Activated naive CD4-positive, alpha-beta T cell (primary cell): ENCODE measurements at places on chromosomes 6 and 20.

DNA sequence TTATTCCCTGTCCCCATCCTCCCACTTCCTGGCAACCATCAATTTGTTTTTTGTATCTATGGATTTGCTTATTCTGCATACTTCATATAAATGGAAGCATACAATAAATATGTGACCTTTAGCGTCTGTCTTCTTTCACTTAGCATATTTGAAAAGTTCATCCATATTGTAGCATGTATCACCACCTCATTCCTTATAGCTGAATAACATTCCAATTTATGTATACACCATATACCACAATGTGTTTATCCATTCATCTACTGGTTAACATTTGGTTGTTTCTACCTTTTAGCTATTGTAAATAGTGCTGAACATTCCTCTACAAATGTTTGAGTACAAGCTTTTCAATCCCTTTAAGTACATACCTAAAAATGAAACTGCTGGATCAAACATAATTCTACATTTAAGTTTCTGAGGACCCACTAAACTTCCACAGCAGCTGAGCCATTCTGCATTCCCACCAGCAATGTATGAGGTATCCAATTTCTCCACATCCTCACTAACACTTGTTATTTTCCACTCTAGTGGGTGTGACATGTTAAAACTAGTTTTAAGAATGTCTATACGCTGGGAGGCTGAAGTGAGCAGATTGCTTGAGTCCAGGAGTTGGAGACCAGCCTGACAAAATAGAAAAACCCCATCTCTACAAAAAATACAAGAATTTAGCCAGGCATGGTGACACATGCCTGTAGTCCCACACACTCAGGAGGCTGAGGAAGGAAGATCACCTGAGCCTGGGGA lies 32.9 kb downstream of the NUDT3 start:
- no peak for DNase-seq

GRCh38 chr20:3165473-3166337 lies 6.0 kb upstream of the FASTKD5 start:
- no peak for DNase-seq

DNA sequence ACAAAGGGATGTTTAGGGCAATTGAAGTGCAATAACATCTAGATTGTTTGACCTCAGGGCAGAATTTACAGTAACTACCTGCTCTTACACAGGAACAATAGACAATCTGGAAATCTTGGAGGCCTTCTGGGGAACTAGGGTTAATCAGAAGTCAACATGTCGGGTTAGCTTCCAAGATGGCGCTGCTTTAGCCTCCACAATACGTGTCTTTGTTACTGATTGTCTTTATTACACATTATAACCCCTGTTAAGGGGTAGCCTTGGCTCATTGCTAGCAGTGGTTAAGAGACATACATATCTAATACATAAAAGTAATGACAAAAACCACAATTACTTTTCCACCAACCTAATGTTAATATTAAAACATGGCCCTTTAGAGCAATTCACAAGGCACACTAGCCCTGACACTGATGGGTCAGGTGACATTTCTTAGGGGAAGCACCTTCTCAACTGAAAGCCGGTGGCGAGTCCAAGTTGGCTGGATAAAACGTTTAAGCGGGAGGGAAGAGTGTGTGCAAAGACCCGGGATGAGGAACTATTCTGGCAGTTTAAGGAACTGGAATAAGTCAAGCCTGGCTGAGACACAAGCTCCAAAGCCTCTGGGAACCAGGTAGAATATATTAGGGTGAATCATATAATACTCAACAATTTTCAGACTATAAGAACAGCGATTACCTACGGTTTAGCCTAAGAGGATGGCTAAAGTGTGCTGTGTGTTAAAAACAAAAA lies 236.9 kb downstream of the BCAS1 start:
- DNase-seq = no peak

DNA sequence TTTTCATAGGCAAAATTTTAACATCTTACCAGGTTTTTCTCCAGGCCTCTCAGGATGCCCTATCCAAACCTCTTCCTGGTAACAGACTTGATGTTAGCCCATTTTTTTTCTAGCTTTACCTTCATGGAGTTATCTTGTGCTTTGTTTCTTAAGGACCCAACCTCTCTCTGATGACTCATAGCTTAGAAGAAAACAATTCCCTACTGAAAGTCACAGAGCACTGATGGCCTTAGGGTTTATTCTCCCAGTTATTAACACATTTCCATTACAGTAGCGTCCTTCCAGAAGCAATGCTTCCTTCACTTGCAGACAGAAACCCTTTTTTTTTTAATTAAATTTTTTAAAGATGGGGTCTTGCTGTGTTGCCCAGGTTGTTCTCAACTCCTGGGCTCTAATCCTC lies 79.4 kb downstream of the IYD start:
- DNase-seq = no peak

GRCh38 chr6:113488812-113489685 lies 368.1 kb upstream of the MARCKS start:
- DNase-seq = no peak

GRCh38 chr20:8227293-8227692 lies 95.2 kb downstream of the PLCB1 start:
- no peak for DNase-seq

DNA sequence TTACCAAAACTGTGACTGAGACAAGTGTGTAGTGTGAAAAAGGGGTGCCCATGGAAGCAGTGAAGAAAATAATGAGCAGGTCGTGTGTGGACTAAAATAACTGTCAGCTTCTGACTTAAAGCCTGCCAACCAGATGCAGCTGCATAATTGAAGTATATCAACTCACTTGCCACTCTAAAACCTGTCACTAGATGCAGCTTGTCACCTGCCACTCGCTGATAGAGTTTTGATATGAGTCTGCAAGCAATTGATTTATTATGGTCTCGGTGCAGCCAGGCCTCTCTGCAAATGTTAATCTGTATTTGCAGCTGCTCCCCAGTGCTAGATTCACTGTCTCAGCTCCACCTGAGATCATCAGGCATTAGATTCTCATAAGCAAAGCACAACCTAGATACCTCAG lies 1090.0 kb upstream of the EYS start:
- DNase-seq = no peak

GRCh38 chr20:35661053-35661452 lies 3.6 kb downstream of the CPNE1 start:
- DNase-seq = no peak

DNA sequence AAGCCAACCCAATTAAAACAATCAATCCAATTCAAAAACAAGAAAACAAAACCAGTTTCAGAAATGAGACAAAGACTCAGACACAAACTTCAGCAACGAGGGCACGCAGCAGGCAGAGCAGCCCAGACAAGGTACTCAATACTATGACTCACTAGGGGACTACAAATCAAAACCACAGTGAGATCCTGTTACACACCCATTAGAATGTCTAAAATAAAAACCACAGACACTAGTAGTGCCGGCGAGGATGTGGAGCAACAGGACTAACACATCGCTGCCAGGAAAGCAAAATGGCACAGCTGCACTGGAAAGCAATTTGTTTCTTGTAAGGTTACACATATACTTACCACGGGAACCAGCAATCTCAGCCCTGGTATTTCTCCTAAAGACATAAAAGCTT lies 28.4 kb upstream of the MAS1L start:
- DNase-seq = no peak

- DNase-seq = no peak
Measured at GRCh38 chr6:139977887-139978332, 603.5 kb upstream of the CITED2 start.

DNA sequence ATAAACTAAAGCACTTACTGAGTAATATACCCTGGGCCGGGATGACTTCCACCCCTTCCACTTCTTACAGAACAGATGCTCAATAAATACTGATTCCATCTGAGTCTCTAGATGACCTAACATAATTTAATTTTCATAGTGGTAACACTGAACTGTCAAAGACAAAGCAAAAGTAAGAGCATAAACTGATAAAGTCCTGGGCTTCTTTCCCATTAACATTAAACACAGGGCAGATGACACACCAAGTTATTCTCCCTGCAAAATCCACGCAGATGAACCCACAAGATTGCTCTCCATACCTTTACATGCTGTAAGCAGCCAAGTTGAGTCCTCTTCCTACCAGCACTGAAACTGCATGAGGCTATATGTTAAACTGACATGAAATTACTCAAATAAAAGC lies 27.1 kb downstream of the AGPAT4 start:
- no peak for DNase-seq

- no peak for DNase-seq
Measured at GRCh38 chr6:168125429-168126001, 46.5 kb upstream of the FRMD1 start.

GRCh38 chr6:41522780-41523548 lies 23.2 kb upstream of the FOXP4 start:
- DNase-seq = no peak

GRCh38 chr6:54083287-54083686 lies 28.0 kb upstream of the MLIP start:
- DNase-seq = no peak

- no peak for DNase-seq
Measured at GRCh38 chr6:135707426-135707825, 144.1 kb upstream of the PDE7B start.

DNA sequence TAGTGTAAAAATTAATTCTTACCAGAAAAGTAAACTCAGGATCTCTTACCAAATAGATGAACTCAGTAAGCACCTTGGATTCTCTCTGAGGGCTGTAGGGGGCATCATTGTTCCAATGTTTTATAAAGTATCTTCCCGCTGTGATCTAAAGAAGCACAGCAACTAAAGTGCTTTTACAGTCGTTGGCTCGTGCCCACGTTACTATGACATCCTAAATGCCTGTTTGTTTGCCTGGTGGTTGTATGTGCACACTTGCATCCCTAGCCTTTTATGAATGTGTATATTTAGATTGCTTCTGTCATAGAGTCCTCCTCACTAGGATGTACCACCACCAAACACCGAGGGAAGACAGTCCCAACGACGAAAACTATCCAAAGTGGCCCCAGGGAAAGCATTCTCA lies 34.5 kb downstream of the SLX4IP start:
- no peak for DNase-seq

GRCh38 chr6:75344455-75344854 lies 59.9 kb upstream of the TMEM30A start:
- no peak for DNase-seq

- DNase-seq = no peak
Measured at GRCh38 chr6:27059621-27060425, 187.7 kb upstream of the PRSS16 start.

GRCh38 chr6:43311666-43312065 lies 3.0 kb upstream of the CRIP3 start:
- no peak for DNase-seq

DNA sequence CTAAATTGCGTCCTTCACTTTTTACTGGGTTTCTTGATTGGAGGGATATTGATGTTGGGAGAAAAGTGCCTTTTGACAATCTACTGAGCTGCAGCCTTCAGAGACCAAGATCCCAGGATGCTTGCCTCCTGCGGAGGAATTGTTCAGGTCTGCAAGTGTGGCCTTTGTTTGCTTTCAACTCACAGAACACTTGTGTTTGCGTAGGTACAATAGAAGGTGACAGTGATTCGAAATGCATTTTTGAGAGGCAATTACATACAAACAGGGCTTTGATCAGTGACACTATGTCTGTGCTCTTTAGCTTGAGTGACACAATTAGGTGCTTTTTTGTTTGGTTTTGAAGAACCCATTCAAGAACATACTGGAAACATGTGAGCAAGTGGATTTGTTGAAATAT lies 600.6 kb downstream of the QKI start:
- DNase-seq = no peak

DNA sequence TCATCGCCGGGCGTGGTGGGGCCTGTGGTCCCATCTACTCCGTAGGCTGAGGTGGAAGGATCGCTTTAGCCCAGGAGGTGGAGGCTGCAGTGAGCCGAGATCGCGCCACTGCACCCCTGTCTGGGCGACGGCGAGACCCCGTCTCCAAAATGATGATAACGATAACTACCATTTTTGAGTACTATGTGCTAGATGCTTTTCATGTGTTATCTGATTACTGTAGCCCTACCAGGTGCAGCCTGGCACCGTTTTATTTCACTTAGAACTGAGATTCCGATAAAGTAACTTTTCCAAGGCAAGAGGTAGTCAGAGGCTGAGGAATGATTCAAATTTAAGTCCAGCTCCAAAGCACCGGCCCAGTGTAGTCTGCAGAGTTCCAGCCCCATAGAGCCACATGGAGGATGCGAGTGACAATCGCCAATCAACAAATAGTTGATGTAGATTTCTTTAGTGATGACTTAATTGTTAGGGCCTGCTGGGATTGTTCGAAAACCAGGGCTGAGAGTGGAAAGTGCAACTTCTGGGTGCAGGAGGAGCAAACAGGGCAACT lies 727 bp downstream of the ERMARD start:
- no peak for DNase-seq

GRCh38 chr6:150599199-150600009 lies at the start of gene PLEKHG1:
Gene PLEKHG1, plus strand, starts transcription at chr6:150599885. Its CDS starts 133,797 bp downstream, at chr6:150733682.
- no peak for DNase-seq

DNA sequence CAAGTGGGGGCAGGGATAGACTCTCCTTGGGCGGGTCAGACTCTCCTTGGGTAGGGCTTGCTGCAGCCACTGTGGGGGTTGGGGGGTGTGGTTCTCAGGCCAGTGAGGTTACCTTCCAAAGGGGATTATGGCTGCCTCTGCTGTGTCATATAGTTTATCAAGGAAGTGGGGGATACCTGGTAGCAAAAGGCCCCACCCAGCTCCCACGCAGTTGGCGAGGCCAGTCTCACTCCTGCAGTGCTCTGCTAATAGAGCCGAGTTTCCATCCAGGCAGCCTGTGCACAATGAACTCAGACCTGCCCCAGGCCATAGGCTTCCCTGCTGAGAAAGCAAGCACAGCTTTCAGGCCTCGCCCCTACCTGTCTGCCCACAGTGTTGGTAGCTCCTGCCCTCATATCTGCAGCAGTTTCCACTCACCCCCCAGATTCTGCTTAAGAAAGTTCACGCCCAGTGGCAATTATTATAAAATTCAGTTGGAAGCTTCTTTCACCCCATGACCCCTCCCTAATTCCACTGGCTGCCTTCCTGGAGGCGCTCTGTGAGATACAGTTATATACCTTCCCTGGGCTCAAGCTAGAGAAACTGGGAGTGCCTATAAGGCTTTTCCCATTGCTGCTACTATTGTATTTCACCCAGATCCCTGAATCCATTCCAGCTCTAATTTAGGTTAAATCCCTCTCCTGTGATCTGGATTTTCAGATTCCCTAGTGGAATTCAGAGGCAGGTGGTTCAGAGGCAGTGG lies 56.1 kb downstream of the HDDC2 start:
- DNase-seq = no peak

DNA sequence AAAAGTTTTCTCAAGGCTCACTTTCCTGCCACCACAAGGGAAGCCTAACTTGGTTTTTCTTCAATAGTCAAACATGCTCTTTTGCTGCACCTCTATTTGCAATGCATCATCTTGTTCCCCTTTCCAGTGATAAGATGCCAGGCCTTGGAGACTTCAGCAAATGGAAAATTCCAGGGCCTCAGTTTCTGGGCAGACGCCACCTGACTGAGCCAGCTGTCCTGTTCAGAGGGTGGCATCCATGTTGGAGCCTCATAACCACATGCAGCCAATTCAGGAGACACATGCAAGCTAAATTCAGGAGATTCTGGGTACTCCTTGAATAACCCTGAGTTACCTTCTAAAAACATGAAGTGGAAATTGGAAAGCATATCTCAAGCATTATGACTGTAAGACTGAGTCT lies 285.6 kb upstream of the RNF24 start:
- DNase-seq = no peak

GRCh38 chr6:11389977-11390376 lies 147.6 kb upstream of the TMEM170B start:
- no peak for DNase-seq
